NCI-H226 (cell line): ENCODE measurements at places on chromosomes 12 and 14.

DNA sequence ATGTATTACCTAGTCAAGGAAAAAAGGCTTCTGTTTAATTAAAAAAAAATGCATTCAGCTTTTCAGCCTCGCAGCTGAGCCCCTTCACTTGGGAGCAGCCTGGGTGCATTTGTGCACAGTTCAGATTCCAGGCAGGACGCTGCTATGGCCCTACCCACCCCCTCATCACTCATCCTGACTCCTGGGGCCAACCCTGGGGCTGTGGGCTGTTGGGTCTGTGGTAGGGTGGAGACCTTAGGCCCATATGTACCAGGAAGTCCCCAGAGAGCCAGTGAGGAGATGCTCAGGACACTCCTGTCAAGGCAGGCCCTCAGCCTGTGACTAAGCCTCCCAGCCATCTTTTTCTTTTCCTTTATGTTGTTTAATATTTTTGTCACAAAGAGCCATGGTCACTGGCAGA is 9.3 kb upstream of the CDCA4 start:
- no peak for DNase-seq

- DNase-seq = no peak
Observed at GRCh38 chr14:77099425-77100167, 1.5 kb downstream of the CIPC start.

DNA sequence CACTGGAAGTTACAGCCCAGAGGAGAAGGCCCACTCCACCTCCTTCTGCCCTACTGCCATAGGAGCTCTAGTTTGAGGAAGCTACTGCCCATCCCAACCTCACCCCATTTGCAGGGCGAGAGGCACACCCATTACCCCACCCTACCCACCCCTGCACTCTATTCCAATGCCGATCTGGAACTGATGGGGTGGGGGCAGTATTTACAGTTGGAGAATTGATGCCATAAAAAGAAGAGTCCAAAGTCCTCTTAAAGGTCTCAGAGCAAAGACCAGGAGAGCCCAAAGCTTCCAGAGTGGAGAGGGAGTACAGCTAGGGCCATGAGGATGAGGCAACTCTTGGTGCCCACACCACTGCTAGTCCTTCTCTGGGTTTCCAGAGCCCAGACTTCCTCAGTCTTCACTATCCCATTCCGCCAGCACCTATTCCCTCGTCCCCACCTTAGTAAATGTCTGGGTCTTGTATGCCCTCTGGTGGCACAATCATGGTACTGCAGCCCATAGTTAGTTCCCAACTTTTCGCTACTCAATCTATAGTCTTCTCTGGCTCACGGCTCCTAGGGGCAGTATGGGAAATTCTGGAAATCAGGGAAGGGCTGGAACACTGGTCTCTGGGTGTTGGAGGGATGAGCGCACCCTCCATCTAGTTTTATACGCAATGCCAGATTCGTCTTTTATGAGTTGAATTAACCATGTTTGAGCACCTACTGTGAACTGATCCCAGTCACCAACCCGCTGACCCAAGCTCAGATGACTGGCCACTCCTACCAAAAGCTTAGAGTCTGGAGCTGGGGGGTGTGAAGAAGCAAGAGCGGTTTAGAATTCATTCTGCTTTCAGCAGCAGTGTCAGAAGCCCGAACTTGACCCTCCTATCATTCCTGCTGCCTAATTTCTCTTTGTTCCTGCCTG is 6.9 kb upstream of the ADCY6 start:
- DNase-seq = peak; percentile 69

DNA sequence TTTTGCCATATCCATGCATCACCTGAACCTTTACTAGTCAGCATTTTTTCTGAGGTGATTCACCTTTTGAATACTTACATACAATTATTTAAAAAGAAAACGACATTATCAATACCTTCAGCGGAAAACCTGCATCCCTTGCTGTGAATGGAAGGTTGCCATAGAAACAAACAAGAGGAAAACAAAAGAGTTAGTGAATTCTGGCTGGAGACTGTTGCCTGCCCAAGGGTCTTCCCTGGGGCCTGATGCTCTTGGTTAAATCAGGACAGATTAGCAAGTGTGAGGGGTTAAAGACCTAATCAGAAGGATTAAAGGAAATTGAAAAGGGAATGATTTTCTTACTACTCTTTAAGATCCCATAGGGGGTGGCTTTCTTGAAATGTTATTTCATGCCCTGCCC is 96.0 kb upstream of the WSCD2 start:
- DNase-seq = no peak

DNA sequence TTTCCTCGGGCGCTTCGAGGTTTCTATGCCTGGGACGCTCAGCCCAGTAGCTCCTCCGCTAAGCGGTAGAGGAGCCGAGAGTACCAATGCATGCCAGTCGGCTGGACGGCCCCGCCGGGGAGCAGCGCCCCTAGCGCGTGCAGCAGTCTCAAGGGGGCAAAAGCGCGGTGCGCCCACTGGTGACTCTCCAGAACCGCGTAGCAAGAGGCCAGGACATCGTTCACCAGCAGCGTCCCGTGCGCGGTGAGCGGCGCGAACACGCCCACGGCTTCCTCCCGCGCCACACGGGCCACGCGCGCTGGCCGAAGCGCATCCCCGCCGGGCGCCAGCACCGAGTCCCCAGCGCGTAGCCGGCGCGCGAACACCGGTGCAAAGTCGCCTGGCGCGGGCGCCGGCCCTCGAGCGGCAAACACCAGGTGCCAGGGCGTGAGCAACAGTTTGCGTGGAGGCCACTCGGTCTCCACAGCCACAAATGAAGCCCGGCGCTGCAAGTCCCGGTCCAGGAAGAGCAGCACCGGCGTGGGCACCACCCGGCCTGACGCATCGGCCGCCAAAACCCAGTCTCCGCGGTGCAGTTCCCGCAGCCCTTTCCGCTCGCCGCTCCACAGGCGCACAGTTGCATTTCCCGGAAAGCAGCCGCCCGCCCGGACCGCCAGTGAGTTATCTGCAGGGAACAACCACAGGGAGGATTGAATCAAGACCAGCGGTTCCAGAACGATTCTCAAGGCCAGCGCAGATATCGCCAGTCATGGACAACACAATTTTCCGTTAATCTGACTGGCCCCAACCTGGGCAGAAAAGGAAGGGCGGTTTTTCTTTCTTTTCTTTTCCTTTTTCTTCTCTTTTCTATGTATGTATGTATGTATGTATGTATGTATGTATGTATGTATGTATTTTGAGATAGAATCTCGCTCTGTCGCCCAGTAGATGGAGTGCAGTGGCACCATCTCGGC is 4.5 kb downstream of the DHH start:
- DNase-seq = no peak
